BE2C (cell line): ENCODE measurements at places on chromosomes 13 and 19.
A peak's percentile ranks its signal among the peaks of the same experiment; 100 is the strongest.

- DNase-seq: no peak
Measured at GRCh38 chr19:6034512-6034911, 56.6 kb upstream of the RANBP3 start.

DNA sequence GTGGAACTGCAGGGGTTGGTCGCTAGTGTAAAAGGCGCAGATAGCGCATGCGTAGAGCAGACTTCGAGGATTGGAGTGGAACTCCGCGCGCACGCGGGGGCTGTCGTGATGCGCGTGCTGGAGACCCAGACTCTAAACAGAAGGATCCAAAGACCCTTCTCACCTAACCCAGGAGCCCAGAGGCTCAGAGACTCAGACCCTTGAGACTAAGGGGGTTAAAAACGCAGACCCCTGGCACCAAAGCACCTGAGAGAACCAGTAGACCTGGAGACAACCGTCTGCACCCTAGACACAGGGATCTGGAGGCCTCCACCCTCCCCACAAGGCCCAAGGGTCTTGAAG, 567 bp upstream of the CTU1 start:
- no peak for DNase-seq

GRCh38 chr19:21117041-21117907, 24.6 kb upstream of the ZNF431 start:
- no peak for DNase-seq

DNA sequence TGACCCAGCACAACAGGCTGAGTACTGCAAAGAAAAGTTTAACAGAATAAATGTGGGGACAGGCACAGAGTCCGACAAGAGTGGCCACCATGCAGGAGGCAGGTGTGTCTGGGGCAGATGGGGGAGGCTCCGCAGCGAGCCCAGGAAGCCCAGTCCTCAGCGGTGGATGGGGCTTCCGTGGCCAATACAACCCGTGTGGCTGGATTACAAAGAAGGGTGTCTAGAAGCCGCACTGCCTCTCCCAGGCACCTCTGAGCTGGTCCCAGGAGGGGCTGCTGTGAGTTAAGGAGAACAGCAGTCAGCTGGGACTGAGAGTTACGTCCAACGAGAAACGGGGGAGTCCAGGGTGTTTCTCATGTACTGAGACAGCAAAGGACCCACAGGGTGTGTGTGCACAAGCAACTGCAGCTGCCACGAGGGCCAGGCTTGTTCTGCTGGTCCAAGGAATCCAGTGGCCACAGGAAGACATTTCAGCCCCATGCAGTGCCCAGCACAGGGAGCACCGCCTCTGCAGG, 70.2 kb downstream of the SPACA7 start:
- DNase-seq: no peak

DNA sequence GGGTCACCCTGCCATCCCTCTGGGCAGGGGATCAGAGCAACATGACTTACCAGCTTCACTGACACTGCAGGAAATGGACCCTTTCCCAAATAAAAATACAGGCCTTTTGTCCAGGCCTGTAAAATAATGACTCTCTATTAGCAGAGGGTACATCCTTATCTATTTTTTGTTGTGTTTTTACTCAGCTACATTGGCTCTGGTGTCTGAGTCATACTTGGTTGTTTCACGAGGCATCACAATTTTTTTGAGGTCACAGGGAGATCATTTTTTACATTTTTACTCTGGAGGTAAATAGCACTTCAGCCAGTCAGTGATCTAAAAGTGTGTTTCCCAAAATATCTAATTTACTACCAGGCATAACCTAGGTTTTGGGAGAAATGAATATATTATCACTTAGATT, 6.9 kb upstream of the HTR2A start:
- peak; percentile 21 for DNase-seq

GRCh38 chr19:29562299-29563297, 36.8 kb downstream of the VSTM2B start:
- no peak for DNase-seq

GRCh38 chr19:47447470-47448359, 24.0 kb downstream of the SLC8A2 start:
- DNase-seq: peak; percentile 99

GRCh38 chr13:95160112-95160906, 140.9 kb downstream of the ABCC4 start:
- no peak for DNase-seq

GRCh38 chr13:95180513-95181245, 120.6 kb downstream of the ABCC4 start:
- DNase-seq: no peak

DNA sequence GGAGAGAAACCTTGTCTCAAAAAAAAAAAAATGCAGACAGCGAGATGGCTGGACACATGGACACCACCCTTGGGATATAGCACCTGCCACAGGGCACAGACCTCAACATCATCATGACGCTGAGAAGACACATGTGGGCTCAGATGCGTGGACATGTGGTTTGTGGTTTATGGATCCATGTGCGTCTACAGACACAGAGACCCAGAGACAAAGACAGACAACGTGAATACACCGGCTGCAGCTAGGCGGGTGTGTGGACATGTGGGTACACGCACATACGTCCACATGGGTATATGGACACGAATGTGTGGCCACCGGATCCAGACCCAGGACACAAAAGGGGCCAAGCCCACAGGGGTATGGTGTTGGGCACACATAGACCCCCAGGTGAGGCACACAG, 1.3 kb downstream of the TNFSF14 start:
- DNase-seq: no peak

- peak; percentile 16 for DNase-seq
Measured at GRCh38 chr19:14954071-14954655, 12.9 kb downstream of the OR7C2 start.
